ENCODE measurements at places on chromosomes 2 and 18.

- no peak for DNase-seq
Measured at GRCh38 chr2:45045706-45046105, 36.5 kb upstream of the SIX2 start.

DNA sequence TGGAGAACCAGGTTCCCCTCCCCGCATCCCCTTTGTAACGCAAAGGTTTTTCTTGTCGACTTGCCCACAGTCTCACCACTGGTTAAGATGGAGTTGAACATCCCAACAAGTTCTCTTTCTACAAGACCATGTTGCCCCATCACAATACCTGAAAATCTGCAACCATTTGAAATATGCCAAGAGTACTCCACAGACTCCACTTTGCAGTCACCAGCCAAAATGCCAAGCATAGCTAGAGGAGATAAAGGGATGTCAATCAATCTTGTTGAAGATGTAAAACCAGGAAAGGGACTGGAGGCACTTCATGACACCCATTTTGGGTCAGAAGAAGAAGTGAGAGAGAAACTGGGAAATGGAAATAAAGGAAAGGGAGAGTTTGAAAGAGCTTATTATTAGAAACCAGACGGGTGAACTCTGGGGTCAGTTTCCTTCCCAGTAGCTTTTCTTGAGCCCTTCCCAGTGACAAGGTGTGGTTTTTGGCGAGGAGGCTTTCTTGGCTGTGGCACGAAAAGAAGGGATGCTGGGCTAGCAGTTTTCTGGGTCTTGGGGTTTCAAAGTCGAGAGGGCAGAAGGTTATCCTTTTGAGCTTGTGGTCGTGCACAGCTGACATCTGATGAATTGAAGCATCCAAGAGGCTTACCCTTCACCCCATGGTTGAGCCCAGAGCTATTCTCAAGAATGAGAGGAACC lies 79.3 kb downstream of the ACAA2 start:
- DNase-seq = no peak

- DNase-seq = no peak
Measured at GRCh38 chr18:708096-708495, 4.3 kb downstream of the ENOSF1 start.

- no peak for DNase-seq
Measured at GRCh38 chr2:139940686-139941085, 1160.5 kb upstream of the NXPH2 start.

DNA sequence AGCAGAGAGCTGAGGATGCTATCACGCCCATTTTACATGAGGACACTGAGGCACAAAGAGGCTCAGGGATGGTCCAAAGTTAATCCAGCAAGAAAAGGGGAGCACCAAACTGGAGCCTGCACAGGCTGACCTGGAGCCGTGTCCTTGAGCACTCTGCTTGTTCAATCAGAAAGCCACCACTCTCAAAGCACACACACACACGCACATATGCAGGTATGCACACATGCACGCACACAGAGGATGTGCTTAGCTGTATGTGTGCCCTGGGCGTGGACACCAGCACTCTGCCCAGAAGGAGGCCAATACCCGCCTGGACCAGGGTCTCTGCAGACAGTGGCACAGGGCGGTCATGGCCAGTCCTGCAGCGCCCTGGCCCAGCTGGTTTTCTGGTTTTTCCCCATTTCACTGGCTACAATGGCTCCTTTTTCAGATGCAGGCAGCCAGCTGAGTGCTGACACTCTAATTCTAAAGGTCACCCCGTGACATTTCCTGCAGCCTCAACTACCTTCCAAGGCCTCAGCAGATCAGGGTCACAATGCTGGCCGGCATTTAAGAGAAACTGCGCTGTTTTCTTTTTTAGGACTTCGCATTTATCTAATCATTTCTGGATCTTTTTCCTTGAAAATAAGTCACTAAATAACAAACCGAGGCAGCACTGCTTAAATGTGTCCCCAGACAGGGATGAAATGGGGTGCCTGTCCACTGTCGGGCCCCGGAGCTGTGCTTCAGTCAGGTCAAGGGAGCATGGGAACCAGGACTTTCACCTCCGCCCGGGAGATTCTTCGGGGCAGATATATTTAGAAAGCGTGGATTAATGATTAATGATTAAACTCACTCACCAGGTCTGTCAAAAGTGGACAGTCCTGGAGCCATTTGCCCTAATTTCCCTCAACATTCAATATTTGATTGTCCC lies 104.5 kb downstream of the HDAC4 start:
- DNase-seq = no peak

GRCh38 chr2:217186668-217187159 lies 326.9 kb upstream of the TNP1 start:
- DNase-seq = no peak

All from stimulated activated CD8-positive, alpha-beta memory T cell treated with anti-CD3 and anti-CD28 coated beads, Interleukin-15, amount 100 ng/mL, for 48 hours (primary cell).